Neural progenitor cell (in vitro differentiated cells): ENCODE measurements at places on chromosomes 6 and 20.

GRCh38 chr6:11535801-11536230 lies 1.7 kb upstream of the TMEM170B start:
- H3K4me3 ChIP-seq, result no peak overlapping the region
- H3K4me1 ChIP-seq, result peaks cover 12% of the 10 kb centered on the region
- peaks cover 44% of the 10 kb centered on the region for H3K27me3 ChIP-seq
- DNase-seq, result no peak

- H3K27ac ChIP-seq, result no peak overlapping the region
- H3K27me3 ChIP-seq, result no peaks in the 10 kb centered on the region
- no peak overlapping the region for H3K4me3 ChIP-seq
- H3K36me3 ChIP-seq, result no peaks in the 10 kb centered on the region
- peaks cover 5% of the 10 kb centered on the region for H3K4me1 ChIP-seq
Observed at GRCh38 chr20:52056203-52057062, 135.1 kb downstream of the ZFP64 start.

DNA sequence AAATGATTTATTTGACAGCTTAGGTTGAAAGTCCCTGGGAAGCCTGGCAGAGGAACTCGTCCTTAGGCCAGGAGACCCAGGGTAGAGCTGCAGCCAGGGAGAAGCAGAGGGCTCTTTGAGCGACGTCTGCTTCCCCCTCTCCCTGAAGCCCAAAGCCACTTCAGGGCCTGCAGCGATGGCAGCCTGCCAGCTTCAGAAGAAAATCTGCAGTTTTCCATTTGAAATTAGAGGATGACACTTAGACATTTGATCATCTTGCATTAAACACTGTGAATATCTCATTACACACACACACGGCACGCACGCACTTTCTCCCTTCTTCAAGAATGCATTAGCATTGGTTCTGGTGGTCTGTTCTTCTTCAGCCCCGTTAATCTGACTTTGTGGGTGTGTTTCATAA lies 96.5 kb downstream of the PLEKHG1 start:
- DNase-seq, result no peak
- peaks cover 11% of the 10 kb centered on the region for H3K4me1 ChIP-seq
- H3K27me3 ChIP-seq, result no peaks in the 10 kb centered on the region

GRCh38 chr6:168619560-168620314 lies 178.8 kb downstream of the SMOC2 start:
- no peaks in the 10 kb centered on the region for H3K4me1 ChIP-seq
- no peak overlapping the region for H3K4me3 ChIP-seq
- no peaks in the 10 kb centered on the region for H3K27me3 ChIP-seq
- no peaks in the 10 kb centered on the region for H3K36me3 ChIP-seq
- DNase-seq, result no peak

- no peaks in the 10 kb centered on the region for H3K27me3 ChIP-seq
- no peak for DNase-seq
- no peaks in the 10 kb centered on the region for H3K36me3 ChIP-seq
- no peak overlapping the region for H3K4me3 ChIP-seq
- H3K4me1 ChIP-seq, result no peaks in the 10 kb centered on the region
- H3K27ac ChIP-seq, result no peak overlapping the region
Observed at GRCh38 chr6:151197556-151197955, 42.2 kb upstream of the AKAP12 start.

DNA sequence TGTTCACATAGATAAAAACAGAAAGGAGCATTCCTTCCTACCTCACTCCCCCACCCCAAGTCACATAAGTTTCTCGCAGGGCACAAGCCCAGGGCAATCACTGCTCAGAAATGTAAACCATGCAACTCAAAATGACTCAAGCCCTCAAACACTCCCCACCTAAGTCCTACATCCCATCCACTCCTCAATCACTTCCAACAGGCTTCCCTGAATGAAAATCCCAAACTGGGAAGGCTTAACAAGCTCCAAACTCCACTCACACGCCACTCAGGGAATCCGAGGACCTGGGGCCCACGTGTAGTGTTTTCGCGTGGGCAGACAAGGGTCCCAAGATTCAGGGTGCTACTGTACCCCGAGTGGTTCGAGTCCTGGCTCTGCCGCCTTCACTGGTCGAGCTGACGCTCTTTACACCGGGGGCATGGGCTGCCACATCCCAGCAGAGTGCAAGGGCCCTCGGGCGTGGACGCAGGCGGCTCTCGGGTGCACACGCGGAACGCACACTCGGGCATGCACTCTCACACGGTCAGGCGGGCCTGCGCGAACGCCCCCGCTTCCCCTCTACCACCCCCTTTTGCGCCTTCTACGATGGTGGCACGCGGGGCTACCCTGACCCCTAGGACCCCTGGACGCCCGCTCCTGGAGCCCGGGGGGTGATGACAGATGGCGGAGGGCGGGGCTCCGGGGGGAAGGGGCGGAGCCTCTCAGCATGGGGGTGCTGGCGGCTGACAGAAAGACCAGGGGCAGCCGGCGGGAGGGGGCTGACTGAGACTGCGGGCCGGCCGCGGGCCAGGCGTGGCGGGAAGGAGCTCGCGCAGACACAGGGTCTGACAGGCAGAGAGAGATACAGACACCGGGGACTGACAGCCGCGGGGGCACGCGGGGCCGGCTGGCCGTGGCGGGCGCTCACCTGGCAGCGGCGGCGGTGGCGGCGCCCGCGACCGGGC lies 657 bp downstream of the ZHX3 start:
- DNase-seq, result peak; percentile 81
- no peak overlapping the region for H3K27ac ChIP-seq
- H3K36me3 ChIP-seq, result no peaks in the 10 kb centered on the region
- H3K4me3 ChIP-seq, result peak overlapping the region; percentile 77
- peaks cover 14% of the 10 kb centered on the region for H3K27me3 ChIP-seq
- peaks cover 3% of the 10 kb centered on the region for H3K4me1 ChIP-seq

DNA sequence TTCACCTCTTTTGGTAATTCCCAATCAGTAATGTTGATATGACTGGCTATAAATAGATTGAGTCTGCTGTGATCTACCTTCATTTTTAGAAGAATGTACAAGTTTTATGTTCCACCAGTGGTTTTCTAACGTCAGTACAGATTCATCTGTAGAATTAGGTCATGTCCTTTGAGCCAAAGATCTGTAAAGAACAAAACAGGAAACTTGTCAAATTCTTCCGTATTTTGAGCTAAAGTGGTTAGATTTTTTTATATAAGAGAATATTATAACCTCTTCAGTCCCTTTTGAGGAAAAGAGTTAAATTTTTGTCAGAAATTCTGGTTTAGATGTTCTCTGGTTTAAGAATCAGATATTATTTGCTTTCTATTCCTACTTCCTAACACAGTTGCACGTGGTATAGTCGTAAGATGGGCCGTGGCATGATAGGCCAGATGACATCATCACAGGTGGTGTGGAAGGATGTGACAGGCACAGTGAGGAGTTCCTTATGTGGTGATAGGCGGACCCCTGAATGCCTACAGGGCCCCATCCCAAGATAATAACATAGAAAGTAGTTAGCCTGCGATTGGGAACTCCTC lies 62.3 kb downstream of the SNX9 start:
- no peak for DNase-seq
- H3K4me3 ChIP-seq, result no peak overlapping the region
- H3K27ac ChIP-seq, result no peak overlapping the region
- H3K27me3 ChIP-seq, result no peaks in the 10 kb centered on the region
- no peaks in the 10 kb centered on the region for H3K36me3 ChIP-seq
- H3K4me1 ChIP-seq, result peaks cover 12% of the 10 kb centered on the region

- peaks cover 3% of the 10 kb centered on the region for H3K36me3 ChIP-seq
- H3K27ac ChIP-seq, result no peak overlapping the region
- no peaks in the 10 kb centered on the region for H3K4me1 ChIP-seq
Observed at GRCh38 chr6:100806296-100806695, 74.8 kb downstream of the ASCC3 start.

DNA sequence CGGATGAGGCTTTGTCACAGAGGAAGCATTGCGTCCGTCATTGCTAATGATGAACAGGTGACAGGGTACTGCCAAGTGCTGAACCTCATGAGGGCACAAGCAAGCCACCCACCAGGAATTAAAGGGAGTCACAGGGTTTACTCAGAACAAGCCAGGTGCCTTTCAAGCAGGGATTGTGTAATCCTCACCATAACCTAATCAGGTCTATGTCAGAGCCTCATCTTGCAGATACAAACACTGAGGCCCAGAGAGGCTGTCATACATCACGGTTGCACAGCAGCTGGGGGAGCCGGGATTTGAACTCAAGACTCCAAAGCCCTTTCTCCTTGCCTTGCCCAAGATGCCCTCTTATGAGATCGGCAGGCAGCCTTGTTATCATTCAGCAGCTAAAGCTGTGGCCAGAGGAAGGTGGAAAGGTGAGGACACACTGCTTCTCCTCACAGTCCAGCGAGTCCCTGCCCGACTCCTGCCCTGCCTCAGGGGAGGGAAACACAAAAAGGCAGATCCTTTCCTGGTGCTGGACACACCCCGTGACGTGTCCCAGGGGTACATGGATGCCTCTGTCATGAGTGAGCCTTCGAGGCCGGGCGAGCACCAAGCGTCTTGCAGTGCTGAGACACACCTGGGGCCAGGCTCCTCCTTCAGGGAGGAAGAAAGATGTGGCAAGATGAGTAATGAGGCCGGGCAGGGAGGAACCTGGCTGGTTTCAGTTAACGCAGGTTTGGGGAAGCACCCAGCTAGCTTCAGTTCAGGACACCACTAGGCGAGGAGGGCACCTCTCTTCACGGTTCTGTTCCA lies 214.9 kb downstream of the LY86 start:
- H3K4me1 ChIP-seq, result peaks cover 6% of the 10 kb centered on the region
- H3K27ac ChIP-seq, result no peak overlapping the region
- H3K27me3 ChIP-seq, result no peaks in the 10 kb centered on the region
- H3K36me3 ChIP-seq, result no peaks in the 10 kb centered on the region
- no peak for DNase-seq
- H3K4me3 ChIP-seq, result no peak overlapping the region

DNA sequence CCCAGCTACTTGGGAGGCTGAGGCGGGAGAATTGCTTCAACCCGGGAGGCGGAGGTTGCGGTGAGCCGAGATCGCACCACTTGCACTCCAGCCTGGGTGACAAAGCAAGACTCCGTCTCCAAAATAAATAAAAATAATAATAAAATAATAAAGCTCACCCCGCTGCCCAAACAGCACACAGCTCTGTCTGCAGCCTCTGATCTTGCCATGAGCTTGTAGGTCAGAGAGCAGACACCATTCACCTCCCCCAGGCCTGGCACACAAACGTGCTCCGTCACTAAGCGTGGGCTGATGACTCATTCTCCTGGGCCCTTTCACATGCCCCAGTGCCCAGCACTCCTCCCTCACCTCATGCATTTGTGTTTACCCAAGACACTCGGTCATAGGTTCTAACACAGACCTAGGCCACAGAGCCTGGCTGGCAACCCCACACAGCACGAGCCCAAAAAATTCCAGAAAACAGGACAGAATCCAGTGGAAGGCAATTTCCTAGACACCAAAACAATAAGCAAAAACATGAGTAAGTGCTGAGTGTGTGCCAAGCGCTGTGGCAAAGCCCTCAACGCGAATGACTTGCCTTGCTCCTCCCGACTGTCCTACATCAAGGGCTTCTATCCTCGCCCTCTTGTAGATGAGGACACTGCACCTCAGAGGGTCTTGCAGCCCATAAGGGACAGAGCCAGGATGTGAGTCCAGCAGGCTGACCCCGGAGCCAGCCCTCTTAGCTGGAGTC lies 18.0 kb downstream of the ATP9A start:
- no peaks in the 10 kb centered on the region for H3K36me3 ChIP-seq
- no peaks in the 10 kb centered on the region for H3K27me3 ChIP-seq
- no peak for DNase-seq
- no peak overlapping the region for H3K27ac ChIP-seq
- no peak overlapping the region for H3K4me3 ChIP-seq
- no peaks in the 10 kb centered on the region for H3K4me1 ChIP-seq
